ENCODE measurements at places on chromosomes 11 and 22.

- DNase-seq = peak; percentile 30
Observed at GRCh38 chr11:40188848-40189247, 1270.6 kb downstream of the LRRC4C start.

DNA sequence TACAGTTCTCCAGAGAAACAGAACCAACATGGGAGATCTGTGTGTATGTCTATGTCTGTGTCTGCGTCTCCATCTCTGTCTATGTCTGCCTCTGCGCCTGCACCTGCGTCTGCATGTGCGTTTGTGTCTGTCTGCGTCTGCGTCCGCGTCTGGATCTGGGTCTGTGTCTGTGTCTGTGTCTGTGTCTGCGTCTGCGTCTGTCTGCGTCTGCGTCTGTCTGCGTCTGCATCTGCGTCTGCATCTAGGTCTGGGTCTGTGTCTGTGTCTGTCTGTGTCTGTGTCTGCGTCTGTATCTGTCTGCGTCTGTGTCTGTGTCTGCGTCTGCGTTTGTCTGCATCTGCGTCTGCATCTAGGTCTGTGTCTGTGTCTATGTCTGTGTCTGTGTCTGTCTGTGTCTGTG, 88.4 kb upstream of the SLC22A12 start:
- DNase-seq = no peak

DNA sequence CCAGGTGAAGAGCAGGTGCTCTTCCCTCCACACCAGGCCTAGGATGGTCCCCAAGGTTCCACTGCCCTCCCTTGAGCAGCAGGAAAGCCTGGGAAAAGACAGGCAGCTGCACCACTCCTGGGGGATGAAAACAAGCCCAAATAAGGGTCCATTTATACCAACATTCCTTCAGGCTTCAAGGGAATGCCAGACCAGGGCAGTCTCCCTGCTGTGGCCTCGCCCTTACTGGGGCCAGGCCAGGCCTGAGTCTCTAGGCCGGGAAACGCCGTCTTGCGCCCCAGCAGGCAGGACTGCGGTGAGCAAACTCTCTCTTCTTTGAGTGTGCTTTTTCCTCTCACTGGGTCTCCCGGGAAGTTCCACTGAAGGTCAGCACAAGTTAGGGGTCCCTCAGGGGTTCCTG, 443.5 kb downstream of the SOX6 start:
- no peak for DNase-seq

DNA sequence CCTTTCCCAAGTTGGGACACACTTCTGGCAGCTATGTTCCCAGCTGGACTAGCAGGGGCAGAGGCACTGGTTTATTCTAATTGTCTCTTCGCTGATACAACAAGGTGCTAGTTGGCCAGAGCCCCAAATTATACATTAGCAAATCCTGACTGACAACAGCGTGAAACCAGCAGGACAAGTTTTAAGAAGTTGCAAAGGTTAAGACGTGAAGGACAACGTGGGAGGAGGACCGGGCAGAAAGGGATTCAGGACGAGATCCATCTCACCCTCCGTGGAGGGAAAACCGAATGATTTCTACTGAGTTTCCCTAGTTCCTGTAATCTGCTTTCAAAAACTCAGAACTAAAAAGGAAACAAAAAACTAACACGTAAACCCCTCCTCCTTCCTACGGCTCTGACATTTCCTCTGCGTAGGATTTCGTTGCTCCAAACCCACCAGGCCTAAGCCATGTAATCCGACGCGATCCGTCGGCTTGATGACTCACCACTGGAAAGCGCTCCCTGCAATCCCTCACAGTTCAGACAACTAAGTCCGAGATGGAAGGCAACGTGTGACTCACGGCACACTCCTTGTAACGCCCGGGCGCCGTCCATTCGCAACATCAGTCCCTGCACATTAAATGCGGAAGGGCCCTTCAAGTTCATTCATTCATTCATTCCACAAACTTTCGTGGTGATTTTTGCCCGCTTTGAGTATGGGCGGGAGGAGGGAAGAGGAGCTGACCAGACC, 703 bp downstream of the POGLUT3 start:
- peak; percentile 40 for DNase-seq

DNA sequence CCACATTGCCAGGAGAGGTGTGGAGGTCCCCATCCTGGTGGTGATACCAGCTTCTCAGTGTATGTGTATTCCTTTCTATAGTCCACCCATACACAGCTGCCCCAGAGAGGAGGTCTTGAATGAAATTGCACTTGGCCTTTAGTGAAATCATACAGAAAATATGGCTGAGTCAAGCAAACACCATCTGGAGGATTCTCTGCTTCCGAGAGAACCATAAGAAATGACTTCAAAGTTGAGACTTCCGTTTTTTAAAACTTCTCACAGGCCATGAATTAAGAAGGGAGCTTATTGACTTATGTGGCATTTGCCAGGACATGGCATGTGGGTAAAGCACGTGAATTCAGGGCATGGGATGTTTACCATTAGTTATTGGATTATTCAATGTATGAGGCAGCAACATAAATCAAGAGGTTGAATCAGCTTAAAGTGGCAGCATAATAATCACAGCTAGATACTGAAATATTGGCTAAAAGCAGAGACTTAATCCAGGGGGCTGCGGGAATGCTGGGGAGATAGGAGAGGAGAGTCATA, 119.1 kb upstream of the MTNR1B start:
- no peak for DNase-seq

DNA sequence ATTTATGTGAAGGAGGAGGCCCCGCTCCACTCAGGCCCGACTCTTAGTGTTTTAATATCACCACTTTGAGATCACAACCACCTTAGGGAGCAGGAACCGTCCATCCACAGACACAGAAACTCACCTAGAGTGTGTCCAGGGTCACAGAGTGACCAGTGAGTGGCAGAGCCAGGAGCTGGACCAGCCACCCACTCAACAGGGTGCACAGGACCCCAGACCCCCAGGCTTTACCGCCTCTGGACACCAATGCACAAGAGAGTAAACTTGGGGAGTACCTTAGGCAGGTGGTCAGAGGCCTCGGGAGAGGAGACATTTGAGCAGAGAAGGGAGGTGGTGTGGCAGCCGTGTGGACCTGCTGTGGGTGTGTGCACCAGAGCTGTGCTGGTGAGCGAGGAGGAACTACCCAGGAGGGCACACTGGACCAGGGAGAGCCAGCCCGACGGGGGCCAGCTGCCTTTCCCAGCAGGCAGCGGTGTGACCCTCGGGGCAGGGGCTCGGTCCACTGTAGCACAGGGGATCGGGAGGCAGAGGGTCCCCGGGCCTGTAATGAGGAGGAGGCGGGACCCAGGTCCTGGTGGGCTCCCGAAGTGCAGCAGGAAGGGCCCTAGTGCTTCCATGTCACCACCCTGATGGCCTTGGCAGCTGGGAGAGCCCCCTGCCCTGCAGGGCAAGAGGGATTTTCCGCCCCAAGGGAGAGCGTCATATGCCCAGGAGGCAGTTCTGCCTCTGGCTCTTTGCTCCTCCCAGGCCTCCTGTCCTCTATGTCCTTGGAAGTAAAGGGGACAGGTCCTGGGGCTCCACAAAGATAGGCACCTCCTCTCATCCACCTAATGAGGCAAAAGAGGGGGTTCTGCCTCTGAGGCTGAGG, 7.5 kb upstream of the NLRP6 start:
- no peak for DNase-seq

- DNase-seq = no peak
Observed at GRCh38 chr22:37212174-37212906, at the start of gene SSTR3. Gene SSTR3, minus strand, starts transcription at chr22:37212477. Its CDS starts 4,674 bp downstream, at chr22:37207803.

DNA sequence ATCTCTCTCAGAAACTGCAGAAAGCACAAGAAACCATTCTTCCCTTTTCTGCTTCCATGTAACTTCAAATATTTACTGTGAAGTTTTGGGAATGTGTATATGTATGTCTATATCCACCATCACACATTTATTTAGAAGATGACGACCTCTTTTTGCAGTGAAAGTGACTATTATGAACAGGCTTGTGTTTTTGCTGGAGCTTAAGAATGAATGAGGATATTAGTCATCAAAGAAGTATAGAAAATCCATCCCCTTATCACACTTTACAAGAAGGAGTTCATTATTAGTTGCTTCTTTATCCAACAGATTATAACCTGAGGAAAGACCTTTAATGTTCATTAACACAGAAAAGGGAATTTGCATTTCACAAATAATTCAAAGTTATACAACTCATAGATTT, 21.1 kb upstream of the SLC5A12 start:
- DNase-seq = no peak

GRCh38 chr11:82321206-82321605, 412.5 kb downstream of the FAM181B start:
- no peak for DNase-seq

DNA sequence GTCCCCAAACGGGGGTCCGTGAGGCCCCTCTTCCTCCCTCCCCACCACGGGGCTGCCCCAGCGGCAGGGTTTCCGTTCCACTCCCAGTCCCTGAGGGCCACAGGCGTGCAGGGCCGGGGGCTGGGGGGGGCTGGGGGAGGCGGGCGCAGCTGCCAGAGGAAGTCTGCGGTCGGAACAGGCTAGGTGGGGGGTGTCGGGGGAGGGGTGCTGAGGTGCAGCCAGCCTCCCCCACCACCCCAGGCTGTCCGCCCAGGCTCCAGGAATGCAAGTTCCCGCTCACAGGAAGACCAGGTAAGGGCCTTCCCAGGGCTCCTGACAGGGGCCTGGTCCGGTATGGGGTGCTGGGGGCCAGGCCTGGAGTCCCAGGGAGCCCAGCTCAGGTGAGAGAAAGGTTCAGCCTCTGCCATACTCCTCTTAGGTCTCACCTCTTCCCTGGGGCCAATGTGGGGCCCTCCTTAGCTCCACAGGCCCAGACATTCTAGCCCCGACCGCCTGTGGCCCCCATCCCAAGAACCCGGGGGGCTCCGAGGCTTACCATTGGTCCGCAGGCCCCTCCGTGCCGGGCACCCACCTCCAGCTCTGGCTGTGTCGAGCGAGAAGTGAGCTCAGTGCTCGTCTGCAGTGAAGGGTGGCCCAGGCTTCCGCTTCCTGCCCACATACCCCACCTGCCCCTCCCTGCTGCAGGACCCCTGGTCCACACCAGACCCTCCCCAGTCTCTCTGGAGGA, at the start of gene PTPRCAP:
PTPRCAP (minus strand) TSS at position 601 of the 727 bp plus-strand sequence; CDS start at position 538, 63 bp downstream.
- DNase-seq = no peak

GRCh38 chr11:75352588-75353206, 1.2 kb upstream of the ARRB1 start:
- DNase-seq = no peak

- DNase-seq = no peak
Observed at GRCh38 chr11:57458410-57459163, 1.7 kb upstream of the RTN4RL2 start.

GRCh38 chr11:75656044-75656727, 12.7 kb downstream of the MAP6 start:
- DNase-seq = no peak

GRCh38 chr11:9038541-9038940, 34.7 kb upstream of the NRIP3 start:
- DNase-seq = no peak

GRCh38 chr11:44576656-44577055, 11.2 kb downstream of the CD82 start:
- DNase-seq = no peak

DNA sequence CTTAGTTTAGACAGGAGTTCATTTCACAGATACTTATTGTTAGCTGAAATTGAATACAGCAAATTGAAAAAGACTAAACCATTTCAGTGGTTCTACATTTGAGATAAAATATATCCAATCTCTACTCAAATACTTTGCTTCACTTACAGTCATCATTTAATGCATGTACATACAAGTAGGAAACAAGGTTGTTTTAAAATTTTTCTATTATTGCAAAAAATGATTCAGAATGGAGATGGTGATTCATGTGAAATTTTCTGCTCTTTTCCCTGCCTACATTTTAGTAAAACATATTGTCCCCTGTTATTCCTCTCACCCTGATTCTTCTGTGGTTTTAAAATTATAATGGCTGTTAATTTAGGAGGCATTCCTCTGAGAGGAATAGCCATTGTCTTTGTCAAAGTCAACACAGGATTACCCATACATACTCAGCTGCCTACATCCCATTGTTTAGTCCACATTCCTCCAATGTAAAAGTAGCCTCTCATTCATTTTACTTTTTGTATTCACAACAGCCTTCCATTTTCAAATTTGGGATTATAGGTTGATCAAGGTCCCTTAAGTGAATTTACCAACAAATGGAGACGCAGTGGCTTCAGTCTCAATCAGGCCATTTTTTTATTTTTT, 60.1 kb downstream of the TRPC6 start:
- no peak for DNase-seq

GRCh38 chr11:122114976-122115375, 1.0 kb downstream of the BLID start:
- DNase-seq = no peak

GRCh38 chr11:118886681-118887111, 3.0 kb downstream of the CXCR5 start:
- DNase-seq = no peak

DNA sequence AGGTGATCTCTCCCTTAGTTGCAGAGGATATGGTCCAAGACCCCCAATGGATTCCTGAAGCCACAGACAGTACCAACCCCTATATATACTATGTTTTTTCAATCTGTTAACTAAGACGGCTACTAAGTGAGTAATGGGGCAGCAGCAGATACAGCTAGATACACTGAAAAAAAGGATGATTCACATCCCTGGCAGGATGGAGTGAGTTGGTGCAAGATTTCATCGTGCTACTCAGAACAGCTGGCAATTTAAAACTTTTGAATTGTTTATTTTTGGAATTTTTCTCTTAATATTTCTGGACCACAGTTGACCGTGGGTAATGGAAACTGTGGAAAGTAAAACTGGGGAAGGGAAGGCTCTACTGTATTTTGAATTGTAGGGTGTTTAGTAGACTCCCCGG, 17.0 kb upstream of the TMEM218 start:
- DNase-seq = no peak

DNA sequence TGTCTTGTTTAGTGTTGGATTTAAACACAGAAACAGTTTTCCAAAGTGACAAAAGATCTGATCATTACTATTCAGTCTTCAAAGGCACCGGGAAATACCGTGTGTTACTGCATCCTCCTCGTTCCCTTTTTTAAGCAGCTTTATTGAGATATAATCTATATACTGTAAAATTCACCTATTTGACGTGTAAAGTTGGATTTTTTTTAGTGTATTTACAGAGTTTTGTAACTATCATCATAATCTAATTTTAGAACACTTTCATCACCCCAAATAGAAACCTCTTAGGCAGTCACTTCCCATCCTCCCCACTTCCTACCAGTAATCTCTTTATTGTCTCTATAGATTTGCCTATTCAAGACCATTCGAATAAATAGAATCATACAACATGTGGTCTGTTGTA, 1.4 kb downstream of the ANO5 start:
- no peak for DNase-seq

- no peak for DNase-seq
Observed at GRCh38 chr11:94310191-94310875, 6.0 kb downstream of the IZUMO1R start.

DNA sequence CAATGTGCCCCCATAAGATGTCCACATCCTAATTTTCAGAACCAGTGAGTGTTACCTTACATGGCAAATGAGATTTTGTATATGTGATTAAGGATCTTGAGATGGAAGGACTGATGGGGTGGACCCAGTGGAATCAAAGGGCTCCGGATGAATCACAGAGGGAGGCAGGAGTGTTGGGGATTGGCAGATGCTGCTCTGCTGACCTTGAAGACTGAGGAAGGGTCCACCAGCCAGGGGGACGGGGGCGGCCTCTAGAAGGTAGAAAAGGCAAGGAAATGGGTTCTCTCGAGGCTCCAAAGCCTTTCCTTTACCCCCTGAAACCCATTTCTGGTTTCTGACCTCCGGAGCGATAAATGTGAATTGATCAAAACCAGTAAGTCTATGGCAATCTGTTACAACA, 18.8 kb downstream of the TMEM218 start:
- DNase-seq = no peak

Measured in NCI-H1436 treated with DMSO at 0.1 percent for 48 hours (cell line).